NCI-H82 (cell line): ENCODE measurements at places on chromosomes 7 and 10.

DNA sequence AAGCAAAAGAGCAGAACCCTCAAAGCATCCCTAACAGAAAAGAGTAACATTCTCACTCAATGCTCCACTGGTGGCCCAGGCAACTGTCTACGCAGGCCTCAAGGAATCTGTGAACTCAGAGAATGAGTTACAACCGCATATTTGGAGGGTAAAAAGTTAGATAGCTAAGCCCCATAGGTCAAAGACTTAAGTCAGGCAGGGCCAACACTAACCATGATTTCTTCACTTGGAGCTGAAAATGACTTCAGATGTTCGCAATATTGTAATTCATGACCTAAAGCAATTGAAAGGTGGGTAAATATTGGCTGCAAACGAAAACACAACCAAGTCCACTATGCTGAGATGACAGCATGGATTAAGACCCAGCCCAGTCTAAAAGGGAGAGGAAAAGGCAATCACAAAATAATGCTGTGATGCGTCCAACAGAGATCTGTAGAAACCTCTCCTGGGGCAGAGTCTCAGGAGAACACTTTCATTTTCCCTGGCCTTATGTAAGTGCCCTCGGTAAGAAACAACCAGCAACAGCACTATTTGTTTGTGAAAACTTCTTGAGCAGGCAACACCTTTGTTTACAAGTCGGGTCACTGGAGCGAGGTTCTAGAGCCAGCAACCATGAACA, 176.5 kb downstream of the TNS3 start:
- DNase-seq = no peak

GRCh38 chr10:133357285-133358161, at the start of gene FUOM:
Gene FUOM (minus strand): TSS chr10:133358019. CDS start chr10:133358007, 12 bp downstream.
- peak; percentile 79 for DNase-seq

DNA sequence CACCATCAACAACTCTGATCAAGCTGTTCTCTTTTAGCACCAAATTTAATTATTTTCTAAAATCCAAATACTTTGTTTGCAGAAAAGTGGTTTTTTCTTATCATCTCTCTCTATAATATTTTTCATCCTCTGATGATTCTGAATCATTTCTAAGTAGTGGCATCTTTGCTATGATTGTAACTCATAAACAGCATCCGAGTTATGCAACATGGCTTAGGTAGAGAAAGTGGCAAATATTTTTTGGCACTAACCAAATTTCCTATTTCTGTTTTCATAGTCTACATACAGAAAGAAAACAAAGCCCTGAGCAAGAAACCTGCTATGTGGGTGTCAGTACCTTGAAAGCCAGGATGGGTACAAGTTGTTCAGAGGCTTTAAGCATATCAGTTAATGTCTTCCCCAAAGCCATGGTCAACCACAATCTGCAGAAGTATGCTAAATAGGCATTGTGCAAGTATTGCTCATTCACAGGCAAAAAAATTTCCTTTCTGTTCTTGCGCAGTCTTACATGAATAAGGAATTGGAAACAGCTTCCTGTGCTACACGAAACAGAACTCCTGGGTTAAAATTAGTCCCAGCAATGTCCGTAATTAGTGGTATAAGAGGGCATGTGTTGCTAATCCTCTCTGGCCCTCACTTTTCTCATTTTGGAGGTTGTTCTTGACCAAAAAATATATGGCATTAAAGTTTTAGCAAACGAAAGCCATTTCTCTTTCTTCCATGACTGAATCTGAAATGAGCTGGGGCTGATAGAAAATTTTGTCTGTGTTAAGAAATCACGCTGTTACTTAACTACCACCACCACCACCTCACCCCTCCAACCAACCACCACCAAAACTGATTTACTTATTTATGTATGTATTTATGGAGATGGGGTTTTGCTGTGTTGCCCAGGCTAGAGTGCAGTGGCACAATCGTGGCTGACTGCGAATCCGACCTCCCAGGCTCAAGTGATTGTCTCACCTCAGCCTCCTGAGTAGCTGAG, 325.6 kb upstream of the MAGI2 start:
- no peak for DNase-seq

- peak; percentile 8 for DNase-seq
Observed at GRCh38 chr10:47013507-47014154, 102.4 kb downstream of the PTPN20 start.

GRCh38 chr10:114683162-114683561, 25.1 kb upstream of the ABLIM1 start:
- DNase-seq = no peak

- no peak for DNase-seq
Observed at GRCh38 chr7:92296235-92296634, 50.5 kb downstream of the ANKIB1 start.

DNA sequence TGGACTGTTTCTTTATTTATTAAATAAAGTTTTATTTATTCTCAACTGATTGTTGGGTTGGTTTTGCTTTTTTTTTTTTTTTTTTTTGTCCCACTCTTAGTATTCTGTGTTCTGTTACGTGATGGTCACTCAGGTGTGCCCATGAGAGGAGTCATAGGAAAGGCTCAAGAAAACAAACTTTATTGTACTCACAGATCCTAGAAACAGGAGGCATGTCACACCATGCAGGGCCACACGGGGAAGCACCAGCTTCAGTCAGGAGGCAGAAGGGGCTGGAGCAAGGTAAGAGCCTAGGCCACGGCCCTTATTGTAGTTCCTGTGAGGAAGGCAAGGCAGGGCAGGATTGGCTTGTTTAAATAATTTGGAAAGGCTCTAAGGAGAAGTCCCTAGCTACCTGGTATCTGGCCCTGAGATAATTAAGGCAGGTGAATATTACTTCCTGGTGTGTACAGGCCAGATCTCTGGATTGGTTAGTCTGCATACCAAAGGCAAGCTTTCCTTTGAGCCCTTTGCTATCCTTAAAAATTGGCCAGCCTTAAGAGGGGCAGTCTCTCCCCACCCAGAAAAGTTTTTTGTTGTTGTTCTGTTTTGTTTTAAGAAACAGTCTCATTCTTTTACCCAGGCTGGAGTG, 8.3 kb downstream of the ATOH7 start:
- peak; percentile 41 for DNase-seq

- DNase-seq = peak; percentile 57
Observed at GRCh38 chr7:82319674-82320118, 123.9 kb downstream of the CACNA2D1 start.

GRCh38 chr10:100348389-100348927, 1.4 kb downstream of the SCD start:
- DNase-seq = no peak

GRCh38 chr10:3757638-3758490, 27.1 kb downstream of the KLF6 start:
- no peak for DNase-seq

- DNase-seq = no peak
Observed at GRCh38 chr7:141708351-141708750, at the start of gene WEE2. Gene WEE2 (plus strand): TSS chr7:141708353. CDS start chr7:141708759, 406 bp downstream.

- no peak for DNase-seq
Observed at GRCh38 chr10:35232527-35232926, 103.8 kb upstream of the CCNY start.

DNA sequence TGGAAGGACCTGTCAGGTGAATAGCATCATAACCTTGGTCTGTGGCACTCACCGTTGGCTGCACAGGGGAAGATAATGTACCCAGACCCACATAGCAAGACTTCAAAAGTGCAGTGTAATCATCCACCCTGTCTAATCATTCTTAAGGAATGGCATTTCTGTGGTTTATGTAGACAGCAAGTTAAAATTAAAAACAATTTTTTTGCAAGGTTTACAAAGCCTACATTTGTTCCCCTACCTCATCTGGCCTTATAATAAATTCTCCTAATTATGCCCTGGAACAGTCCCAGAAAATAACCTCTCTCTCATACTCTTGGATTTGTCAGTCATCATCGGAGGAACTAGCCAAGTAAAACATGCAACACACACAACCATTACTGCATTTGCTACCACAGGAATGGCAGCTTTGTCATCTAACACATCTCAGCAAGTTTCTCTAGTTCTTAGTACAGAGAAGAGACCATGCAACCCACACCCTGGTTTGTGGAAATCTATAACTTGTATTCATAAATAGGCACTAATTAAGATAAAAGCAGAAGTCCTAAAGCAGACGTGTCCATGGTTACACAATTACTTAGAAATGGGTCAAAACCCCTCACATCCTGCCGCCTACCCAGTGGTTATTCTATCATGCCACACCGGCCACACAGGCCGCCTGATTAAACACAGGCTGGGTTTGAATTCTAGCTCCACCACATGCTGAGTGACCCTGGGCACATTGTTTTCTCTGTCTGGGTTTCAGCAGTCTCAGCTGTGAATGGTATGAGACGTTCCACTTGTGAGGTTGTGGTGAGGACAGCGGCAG, 19.1 kb downstream of the ABLIM1 start:
- DNase-seq = no peak

DNA sequence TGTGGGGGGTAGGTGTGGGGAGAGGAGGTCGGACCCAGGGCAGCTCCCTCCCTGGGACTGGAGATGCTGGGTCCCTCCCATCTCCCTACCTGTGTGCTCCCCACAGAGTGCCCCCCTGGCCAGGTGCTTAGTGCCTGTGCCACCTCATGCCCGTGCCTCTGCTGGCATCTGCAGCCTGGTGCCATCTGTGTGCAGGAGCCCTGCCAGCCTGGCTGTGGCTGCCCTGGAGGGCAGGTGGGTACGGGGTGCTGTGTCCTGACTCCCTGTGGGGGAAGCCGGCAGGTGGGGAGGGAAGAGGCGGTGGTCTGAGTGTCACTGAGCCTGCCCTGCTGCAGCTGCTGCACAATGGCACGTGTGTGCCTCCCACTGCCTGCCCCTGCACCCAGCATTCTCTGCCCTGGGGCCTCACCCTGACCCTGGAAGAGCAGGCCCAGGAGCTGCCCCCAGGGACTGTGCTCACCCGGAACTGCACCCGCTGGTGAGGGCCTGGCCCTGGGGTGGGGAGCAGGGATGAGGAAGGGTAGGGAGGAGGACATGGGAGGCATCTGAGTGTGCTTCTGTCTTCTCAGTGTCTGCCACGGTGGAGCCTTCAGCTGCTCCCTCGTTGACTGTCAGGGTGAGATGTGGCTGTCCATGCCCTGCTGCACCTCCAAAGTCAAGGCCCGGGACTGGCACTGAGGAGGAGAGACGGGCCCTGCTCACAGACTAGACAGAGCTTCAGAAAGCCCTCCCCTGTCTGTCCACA, 11.7 kb upstream of the ZNF862 start:
- DNase-seq = no peak

GRCh38 chr7:44073664-44074348, 8.4 kb upstream of the PGAM2 start:
- DNase-seq = no peak

DNA sequence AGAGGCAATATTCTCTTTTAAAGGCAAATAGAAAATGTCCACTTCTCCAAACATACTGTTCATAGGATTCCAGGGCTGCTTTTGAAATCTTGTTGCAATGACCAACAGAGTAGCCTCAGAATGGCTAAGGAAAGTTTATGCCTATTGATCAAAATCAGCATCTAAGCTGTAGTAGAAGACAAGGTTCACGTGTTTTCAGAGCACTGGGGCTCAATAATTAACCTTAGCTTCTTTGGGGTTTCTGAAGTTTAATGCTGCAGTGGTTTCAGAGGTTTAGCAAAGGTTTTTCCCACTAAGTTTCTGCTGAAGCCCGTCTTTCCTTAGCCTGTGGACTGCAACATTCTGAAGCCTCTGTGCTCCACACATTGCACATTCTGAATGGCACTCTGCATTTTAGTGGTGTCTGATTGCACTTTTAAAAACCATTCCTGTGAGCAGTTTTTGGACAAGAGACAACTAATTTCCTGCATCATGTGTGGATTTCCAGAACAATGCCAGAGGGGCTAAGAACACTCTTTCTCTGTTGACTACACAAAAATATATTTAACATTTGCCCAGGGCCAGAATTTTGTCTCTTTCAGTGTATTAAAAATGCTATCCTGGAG, 342.5 kb downstream of the PTEN start:
- DNase-seq = no peak

GRCh38 chr10:82814635-82815034, 939.6 kb downstream of the NRG3 start:
- DNase-seq = no peak

DNA sequence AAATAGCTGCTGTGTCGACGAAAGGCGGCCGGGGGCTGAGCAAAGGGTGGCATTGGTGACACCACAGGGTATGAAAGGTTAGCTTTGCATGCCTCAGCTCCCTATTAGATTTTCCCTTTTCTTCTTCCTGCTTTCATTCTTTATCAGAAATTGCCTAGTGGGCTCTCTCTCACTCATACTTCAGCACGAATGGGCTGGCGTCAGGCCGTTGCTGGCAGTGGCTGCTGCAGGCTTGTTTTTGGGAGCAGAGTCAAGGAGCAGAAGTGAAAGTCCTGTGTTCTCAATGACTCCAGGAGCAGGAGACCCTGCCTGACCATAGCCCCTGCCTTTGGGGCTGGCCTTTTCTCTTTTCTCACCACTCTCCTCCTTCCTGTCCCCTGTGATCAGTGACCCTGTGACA, 318.0 kb downstream of the PLXNA4 start:
- no peak for DNase-seq

GRCh38 chr10:53846809-53847208, 954.2 kb downstream of the PCDH15 start:
- DNase-seq = no peak

DNA sequence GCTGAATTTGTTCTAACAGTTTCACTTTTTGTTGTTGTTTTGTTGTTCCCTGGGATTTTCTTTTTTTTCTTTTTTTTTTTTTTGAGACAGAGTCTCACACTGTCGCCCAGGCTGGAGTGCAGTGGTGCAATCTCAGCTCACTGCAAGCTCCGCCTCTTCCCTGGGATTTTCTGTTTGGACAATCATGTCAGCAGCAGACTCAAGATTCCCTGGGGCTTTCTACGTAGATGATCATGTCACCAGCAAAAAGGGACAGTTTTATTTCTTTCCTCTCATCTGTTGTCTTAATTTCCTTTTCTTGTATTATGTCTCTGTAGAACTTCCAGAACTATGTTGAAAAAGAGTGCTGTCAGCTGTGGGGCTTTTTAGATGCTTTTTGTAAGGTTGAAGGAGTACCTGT, 241.4 kb downstream of the TNS3 start:
- no peak for DNase-seq

DNA sequence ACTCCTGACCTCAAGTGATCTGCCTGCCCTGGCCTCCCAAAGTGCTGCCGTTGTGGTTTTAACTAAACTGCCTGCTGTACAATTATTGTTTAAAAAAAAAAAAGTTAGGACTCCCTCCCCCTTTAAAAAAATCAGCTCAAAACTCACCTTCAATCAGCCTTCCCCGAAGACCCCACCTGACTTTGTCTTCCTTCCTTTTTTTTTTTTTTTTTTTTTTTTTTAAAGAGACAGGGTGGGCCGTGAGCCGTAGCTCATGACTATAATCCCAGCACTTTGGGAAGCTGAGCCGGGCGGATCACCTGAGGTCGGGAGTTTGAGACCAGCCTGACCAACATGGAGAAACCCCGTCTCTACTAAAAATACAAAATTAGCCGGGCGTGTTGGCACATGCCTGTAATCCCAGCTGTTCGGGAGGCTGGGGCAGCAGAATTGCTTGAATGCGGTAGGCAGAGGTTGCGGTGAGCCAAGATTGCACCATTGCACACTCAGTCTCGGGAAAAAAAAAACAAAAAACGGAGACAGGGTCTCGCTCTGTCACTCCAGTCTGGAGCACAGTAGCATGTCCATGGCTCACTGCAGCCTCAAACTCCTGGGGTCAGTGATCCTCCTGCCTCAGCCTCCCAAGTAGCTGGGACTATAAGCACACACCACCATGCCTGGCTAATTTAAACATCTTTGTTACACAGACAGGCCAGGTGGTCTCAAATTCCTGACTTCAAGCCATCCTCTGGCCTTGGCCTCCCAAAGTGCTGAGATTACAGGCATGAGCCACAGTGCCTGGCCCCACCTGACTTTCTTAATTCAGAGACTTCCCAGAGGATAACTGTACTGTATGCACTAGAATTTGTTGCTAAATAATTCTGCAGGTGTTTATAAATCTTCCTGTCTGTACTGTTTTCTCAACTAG, 3.2 kb downstream of the FIS1 start:
- DNase-seq = no peak

GRCh38 chr7:116524609-116525297, at the start of gene CAV1:
Gene CAV1 (plus strand): TSS chr7:116525036. CDS start chr7:116525063, 27 bp downstream.
- DNase-seq = peak; percentile 22
